CD4-positive, alpha-beta T cell treated with Interleukin-17A for 1 hour (primary cell): ENCODE measurements at places on chromosomes 5 and 9.

- no peak for DNase-seq
Observed at GRCh38 chr5:173574983-173575382, 41.5 kb downstream of the BOD1 start.

DNA sequence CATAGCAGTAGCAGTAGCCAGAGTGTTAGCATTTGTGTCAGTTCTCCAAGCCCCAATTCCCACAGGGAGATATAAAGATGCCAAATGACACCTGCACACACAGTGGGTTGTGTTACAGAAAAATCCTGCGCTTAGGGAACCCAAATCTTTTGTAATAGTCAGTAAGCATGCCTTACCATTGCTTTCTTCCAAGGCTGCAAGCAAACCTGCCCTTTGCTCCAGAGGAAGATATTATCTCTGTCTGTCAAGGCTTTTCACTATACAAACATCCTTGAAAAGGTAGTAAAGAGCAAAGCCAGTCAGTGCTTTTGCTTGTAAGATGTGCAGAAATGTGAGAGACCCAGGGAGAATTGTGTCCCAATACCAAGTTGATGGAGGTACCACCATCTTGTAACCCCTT is 2.9 kb downstream of the ANKDD1B start:
- no peak for DNase-seq

DNA sequence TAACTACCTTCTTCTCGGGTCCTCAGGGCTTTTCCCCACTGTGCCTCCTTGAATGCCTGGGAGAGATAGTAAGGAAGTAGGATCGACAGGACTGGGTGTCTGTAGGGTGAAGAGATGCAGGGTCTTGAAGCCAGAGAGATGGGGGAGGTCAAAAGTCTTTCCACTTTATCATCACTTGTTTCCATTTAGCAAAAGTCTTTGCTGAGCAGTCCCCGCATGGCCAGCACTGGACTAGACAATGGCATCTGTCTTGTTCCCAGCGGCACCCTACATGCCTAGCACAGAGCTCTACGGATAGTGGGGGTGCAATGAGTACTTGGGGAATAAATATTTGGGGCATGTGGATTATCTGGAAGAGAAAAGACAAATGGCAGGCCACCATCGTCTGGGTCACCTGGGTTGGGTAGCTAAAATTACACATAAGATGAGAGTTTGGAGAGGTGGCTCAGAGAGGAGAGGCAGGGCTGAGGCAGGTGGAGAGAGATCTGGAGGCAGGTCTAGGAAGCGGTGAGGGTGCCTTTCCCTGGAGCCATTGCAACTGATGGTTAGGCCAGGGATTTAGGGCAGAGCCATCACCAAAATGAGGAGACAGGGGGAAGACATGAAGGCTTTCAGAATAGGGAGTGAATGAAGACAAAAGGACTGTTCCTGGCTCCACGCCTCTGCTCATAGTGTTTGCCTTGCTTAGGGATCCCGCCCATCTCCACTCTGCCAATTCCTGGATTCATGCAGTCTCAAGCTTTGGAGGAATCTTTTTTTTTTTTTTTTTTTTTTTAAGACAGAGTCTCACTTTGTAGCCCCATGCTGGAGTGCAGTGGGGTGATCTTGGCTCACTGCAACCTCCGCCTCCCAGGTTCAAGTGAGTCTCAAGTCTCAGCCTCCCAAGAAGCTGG is 250.8 kb upstream of the KLF4 start:
- DNase-seq, result no peak

- DNase-seq, result no peak
Observed at GRCh38 chr9:131194762-131195161, 69.4 kb downstream of the NUP214 start.

DNA sequence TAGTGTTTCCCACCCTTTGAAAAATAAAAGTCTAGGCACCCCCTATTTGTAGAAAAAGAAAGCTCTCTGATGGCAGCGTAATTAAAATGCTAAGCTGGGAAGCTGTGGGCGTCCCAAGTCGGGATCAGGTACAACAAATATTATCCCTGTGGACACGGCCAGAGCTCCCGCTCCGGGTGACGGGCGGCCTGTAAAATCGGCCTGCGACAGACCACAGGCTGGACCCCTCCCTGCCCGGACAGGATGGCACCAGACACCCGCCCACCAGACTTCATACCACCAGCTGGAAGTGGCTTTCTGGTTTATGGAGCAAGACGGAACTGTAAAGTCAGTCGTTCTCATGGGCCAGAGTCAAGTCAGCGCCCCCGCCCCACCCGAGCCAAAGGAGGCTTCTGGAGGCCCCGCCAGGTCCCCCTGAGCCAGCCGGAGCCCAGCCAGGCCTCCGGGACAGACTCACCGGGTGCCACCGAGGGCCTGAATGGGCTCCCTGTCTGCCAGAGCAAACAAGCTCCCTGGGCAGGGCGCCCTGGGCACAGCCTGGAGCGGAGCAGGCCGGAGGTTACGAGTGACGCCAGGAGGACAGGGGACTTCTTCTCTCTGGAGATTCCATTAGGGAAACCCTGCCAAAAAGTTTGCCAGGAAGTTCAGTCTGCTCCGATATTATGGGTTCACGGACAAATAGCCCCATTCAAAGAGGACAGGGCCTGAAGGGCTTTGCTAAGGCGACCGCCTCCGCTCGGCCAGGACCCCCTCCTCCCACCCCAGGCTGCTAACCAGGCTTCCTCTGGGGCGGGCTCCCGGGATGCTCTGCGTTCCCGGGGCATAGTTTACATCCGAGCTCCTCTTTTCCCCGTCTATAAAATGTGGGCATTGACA is 173.7 kb downstream of the ERCC6L2 start:
- DNase-seq, result no peak

- DNase-seq, result no peak
Observed at GRCh38 chr5:98776066-98776705, 2.7 kb downstream of the RGMB start.

- DNase-seq, result no peak
Observed at GRCh38 chr5:163898873-163899272, 393.5 kb downstream of the MAT2B start.

- DNase-seq, result peak; percentile 7
Observed at GRCh38 chr5:98989727-98990126, 60.9 kb upstream of the CHD1 start.

GRCh38 chr5:145925353-145925752 is 11.0 kb upstream of the SH3RF2 start:
- DNase-seq, result no peak

DNA sequence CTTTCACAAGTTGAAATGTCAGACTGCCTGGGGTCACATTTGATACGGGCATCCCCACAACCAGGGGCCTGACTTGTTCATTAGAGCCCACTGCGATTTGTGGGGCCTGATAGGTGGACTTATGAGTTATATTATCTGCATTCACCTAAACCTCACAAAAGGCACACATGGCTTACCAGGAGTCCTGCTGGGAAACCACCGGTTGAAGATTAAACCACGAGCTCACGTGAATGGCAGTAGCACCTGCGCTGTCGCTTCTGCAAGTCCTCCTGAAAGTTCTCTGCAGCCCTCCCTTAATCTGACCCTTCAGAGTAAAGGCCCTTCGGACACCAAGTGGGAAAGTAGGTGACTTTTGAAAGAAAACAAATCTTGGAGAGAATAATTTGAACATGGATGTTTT is 68.9 kb downstream of the PPIC start:
- DNase-seq, result no peak

GRCh38 chr5:171367424-171368370 is 20.0 kb upstream of the NPM1 start:
- DNase-seq, result no peak

DNA sequence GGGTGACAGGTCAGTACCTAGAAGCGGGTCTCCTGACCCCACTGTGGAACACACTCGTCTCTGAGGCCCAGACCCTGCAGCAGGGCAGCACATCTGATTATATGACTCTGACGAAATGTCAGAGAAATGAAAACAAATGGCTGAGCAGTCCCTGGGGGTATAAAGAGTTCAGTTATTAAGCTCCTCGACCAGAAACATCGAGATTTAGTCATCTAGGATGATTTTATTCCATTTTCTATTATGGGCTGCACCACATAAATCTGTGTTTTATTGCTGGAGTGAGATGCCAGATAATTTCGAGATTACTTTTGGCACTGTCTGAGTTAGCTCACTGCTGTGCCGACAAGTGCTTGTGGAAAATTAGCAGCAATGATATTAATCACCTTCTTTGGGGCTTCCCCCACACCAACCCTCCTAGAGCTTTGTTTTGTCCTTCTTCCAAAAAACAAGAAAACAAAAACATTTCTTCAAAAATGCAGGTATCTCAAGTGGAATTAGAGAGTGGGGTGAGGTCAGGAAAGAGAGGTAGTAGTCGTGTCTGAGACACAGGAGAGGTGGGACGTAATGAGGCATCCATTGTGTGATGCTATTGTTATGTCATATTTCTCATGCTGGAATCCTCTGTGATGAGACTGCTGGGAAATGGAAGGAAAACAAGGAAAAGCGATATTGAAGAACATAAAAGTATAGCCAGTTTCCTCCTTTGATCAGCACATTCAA is 495.5 kb downstream of the DMAC1 start:
- no peak for DNase-seq

DNA sequence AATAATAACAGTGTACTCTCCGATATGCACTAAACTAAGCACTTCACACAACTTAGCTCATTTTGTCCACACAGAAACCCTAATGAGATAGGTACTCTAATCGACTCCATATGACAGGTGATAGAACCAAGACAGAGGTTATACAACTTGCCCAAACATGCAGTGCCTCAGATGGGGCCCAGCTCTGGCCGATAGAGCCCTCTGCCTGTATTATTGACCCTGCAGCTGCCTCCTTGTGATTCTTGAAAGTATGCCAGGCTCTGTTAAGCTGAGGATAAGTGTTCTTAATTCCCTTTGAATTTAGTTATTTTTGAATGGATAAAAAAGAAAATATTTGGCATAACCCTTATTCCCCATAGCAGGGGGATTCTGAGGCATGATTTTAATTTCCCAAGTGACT is 78.5 kb downstream of the HMHB1 start:
- no peak for DNase-seq

DNA sequence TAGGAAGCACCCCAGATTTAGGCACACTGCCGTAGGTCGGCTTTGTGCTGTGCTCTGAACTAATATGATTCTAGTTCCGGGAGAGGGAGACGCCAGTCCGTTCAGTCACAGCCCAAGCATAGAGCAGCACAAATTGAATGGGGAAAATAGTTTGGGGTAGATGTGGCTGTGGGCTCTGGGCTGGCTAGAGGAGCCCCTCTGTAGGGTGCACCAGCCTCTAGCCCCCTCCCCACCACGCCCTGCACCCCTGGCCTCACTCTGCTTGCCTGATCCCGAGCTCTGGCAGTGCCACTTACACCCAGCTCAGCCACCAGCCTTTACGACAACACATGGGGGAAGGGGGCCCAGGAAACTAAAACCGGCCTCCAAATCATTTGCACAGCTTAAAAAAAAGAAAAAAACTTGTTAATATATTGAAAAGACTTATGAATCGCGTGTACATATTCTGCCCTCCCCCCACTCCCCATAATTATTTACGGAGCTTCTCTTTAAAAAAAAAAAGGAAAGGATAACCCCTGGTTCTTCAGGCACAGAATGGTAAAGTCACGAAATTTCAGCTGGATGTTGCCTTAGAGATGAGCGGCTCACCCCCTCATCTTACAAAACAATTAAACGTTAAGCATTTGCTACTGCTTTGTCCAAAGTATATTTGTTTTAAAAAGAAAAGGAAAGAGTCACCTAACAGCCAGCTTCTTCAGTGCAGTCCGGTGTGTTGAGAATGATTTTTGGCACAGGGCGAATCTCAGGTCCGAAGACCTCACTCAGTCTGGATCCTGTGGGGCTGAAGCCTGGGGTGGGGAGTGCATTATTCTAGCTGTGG is 3.5 kb downstream of the LMX1B start:
- no peak for DNase-seq

DNA sequence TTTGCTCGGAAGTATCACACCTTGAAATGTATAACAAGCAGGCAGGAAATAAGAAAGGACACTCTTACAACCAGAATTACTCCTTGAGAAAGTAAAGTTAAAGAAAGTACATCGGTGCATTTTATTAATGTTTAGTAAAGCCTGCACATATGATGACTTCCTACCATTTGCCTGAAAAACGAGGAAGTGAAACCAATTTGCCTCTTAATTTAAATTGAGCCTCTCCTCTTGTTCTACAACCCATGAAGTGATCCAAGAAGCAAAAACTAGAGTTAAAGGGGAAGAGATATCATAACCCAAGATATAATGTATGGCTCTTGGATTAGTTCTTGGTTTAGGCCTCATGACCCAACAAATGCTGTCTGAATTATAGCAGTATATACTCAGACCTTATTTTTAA is 95.6 kb downstream of the GNAQ start:
- DNase-seq, result no peak

DNA sequence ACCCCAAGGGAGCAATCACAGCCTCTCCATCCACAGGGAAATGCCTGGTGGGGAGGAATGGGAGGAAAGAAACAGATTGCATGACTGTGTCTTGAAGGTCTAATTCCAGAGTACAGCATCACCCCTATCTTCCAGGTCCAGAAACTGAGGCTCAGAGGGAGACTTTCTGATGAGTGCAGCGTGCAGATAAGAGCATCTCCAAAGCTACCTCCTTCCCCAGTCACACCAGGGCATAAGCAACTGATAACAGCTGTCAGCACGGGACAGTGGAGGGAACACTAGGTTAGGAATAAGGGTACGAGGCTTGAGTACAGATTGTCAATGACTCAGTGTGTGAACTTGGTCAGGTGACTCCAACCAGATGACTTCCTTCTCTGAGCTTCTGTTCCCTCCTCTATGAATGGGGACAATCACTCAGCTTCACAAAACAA is 126.9 kb downstream of the KCNIP1 start:
- DNase-seq, result no peak

GRCh38 chr9:134040176-134040565 is 14.9 kb downstream of the BRD3OS start:
- no peak for DNase-seq

DNA sequence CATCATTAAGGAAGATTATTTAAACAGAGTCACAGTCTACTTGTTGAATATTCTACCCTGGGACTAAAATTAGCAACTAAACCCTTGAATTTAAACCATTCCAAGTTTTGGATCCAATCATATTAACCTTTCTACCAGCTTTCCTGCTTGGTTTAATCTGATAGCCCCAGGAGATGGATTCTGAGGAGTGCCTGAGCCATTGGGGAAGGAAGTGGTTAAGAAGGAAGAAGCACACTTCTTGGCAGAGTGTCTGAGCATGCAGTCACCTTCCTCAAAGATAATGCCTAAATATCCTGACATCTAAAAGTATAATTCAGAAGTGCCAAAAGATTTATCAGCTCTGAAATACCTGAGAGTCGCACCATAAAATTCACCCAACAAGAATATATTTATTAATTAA is 74.1 kb upstream of the SNCAIP start:
- no peak for DNase-seq
